CD4-positive, alpha-beta T cell treated with Interleukin-4 for 1 hour (primary cell): ENCODE measurements at places on chromosomes 5 and 9.

DNA sequence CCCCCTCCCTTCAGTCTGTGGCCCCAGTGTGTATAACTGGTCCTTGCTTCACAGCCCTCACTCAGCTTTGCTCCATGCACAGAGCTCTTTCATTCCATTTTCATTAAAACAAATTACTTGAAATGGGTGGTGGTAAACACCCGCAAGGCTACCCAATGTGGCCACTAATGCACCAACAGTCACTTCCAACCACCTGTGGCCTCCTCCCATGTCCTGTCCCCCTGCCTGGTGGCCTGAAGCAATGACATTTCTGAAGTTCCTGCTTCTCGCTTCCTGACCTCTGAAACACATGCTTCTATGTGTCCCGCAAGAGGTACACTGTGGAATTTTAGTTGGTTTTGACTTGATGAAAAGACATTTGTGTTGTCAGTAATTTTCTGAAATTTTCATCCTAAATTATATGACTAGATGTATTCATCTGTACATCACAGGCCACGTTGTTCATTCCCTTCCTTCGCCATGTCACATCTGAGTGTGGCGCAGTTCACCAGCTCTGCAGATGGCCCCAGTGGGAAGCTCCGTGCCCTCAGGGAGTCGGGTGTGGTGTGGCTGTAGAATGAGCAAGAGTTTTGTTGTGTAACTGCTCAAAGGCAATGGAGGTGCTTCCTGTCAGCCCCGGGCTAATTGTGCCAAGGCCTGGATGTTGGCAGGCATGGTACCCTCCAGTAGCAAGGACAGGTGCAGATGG lies 9.6 kb downstream of the ROPN1L start:
- DNase-seq = no peak

GRCh38 chr5:68192679-68193060 lies 22.9 kb upstream of the PIK3R1 start:
- DNase-seq = no peak

GRCh38 chr5:96146675-96147074 lies 185.0 kb upstream of the ELL2 start:
- DNase-seq = no peak

GRCh38 chr5:11013793-11014192 lies 252.8 kb upstream of the DAP start:
- DNase-seq = no peak

- DNase-seq = no peak
Observed at GRCh38 chr9:125551781-125552180, 155.2 kb downstream of the MAPKAP1 start.

GRCh38 chr9:80797831-80798688 lies 891.3 kb downstream of the TLE1 start:
- no peak for DNase-seq

GRCh38 chr9:34555002-34555348 lies 32.2 kb upstream of the ENHO start:
- no peak for DNase-seq

GRCh38 chr5:115260248-115260647 lies 2.4 kb downstream of the PGGT1B start:
- DNase-seq = no peak

DNA sequence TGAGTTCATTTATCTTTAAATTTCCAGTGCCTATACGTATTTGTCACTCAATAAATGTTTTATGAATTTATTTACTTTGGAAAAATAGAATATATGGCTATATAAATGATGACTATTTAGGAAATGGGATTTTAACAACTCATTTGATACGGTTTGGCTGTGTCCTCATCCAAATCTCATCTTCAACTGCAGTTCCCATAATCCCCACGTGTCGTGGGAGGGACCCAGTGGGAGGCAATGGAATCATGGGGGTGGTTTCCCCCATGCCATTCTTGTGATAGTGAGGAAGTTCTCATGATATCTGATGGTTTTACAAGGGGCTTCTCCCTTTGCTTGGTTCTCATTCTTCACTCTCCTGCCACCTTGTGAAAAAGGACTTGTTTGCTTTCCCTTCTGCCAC lies 187.6 kb upstream of the EFNA5 start:
- no peak for DNase-seq
